ENCODE measurements at places on chromosomes 5 and 9.

GRCh38 chr5:53173083-53173482 is 63.5 kb upstream of the MOCS2 start:
- no peak for DNase-seq

DNA sequence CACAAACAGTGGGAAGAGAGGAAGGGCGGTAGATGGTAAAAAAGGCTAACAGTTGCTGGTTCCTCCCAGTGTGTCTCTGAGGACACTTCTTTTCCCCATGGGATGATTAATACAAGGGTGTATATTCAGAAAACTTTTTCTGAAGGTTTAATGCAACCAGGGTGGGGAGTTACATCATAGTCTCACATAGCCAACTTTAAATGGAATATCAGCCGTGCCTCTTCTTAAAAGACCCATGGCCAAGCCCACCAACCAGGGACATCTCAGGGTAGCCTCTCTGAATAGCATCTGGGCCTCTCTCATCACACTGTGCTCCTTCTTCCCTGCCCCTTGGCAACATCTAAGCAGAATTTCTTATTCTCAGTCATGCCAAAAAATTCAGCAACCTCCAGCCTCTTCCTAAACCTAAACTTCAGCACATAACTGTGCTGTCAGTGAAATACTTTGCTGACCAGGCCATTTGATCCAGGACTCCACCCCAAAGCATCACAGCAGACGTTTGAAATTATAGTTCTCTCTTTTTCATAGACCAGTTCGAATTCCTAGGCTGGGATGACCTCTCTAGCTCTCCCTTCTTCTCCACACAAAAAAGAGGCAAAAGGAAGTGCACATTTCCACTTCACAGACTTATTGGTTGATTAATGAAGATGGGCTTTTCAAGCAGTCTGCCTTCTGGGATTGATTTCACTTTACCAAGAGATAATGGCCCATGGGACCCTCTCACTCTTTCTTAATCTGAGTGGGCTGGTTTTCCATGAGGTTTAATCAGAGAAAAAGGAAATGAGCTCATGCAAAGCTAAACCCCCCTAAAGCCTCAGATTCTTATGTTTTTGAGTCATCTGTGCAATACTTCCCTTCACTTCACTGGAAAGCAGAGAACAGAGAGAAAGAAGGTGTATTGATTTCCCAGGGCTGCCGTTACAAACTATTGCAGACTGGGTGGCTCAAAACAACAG is 85.1 kb upstream of the RAI14 start:
- no peak for DNase-seq

DNA sequence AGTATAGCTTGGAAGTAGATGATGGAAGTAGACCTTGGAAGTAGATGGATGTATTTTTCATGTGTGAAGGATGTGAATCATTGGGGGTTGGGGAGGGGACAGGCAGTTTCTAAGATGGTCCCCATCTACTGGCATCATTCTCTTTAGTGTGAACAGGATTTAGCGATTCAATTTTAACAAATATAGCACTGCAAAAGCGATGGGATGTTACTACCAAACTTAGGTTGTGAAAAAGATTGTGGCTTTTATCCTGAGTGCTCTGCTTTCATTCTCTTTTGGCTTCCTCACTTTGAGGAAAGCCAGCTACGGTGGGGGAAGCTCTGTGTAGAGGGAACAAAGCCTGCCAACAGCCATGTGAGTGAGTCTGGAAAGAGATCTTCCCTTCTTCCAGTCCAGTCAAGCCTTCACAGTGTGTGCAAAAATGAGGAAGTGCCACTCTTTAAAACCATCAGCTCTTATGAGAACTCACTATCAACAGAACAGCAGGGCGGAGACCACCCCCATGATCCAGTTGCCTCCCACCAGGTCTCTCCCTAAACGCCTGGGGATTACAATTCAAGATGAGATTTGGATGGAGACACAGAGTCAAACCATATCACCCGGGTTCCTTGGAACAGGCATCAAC is 441.4 kb downstream of the SH3GL2 start:
- no peak for DNase-seq

DNA sequence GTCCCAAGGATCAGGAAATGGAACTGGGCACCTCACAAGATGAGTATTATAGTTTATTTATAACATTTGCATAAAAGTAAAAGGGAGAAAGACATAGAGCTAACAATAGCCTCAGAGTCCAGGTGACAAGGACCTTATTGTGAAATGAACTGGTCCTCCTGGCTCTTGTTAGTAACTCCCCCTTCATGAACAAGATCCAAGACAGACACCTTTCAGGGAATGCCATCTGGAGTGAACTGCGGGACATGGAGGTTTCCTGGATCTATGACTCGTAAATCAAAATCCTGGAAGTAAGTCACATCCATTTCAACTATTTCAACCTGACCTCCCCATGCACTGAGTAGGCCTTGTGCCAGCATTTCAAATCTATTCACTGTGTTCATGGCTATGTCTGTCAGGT is 129.5 kb upstream of the GAS1 start:
- no peak for DNase-seq

DNA sequence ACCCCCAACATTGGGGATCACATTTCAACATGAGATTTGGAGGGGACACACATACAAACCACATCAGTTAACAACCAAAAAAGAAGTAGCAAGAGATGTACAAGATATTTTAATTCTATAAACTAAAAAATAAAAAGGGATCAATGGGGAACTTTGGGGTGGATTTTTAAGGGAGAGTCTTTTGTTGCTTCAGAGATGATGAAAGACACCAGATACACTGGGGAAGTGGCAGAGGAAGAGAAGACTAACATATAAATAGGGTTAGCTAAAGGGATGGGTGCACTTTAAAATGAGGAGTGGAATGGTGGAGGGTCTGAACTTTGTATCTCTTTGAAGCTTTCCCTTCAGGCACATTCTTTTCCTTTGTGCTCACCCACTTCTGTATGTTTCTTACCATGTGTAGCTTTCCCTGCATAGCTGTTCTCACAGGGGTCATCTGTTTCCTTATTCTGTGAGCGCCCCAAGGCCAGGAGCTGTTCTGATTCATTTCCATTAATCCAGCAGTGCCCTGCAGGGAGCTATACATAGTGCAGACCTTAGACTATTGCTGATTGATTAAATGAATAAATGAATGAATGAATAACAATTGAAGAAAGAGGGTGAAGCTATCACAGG is 531.6 kb upstream of the KLF4 start:
- no peak for DNase-seq

DNA sequence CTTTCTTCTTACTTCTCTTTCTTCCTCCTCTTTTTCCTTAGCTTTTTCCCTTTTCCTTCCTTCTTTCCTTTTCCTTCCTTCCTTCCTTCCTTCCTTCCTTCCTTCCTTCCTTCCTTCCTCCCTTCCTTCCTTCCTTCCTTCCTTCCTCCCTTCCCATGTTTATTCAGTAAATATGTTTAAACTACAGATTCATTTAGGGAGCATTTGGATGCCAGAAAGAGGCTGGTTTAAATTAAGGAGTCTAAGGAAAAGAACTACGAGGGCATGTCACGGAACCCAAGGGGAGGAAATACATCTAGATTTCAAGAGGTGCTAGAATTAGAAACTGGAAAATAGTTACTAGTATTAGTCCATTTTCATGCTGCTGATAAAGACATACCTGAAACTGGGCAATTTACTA is 320.0 kb upstream of the ARRDC3 start:
- no peak for DNase-seq

DNA sequence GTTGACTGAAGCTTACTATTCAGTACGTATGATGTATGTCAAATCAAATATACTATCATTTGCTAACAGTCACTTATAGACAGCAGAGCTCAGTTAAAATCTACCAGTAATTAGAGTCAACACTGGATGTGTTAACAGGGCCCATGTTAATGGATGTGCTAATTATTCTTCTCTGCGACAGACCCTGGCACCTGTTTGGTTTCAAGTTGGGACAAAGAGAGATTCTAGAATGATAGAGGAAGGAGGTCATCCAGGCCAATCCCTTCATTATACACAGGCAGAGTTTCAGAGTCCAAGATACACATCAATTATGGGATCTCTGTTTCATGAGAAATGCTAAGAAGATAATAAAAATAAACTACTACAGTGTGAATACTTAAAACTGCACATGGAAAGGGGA is 615.0 kb downstream of the ZNF608 start:
- peak; percentile 8 for DNase-seq

GRCh38 chr9:137881591-137882505 is 4.3 kb downstream of the CACNA1B start:
- DNase-seq: no peak

- peak; percentile 16 for DNase-seq
Observed at GRCh38 chr5:126268697-126269315, 154.4 kb upstream of the GRAMD2B start.

DNA sequence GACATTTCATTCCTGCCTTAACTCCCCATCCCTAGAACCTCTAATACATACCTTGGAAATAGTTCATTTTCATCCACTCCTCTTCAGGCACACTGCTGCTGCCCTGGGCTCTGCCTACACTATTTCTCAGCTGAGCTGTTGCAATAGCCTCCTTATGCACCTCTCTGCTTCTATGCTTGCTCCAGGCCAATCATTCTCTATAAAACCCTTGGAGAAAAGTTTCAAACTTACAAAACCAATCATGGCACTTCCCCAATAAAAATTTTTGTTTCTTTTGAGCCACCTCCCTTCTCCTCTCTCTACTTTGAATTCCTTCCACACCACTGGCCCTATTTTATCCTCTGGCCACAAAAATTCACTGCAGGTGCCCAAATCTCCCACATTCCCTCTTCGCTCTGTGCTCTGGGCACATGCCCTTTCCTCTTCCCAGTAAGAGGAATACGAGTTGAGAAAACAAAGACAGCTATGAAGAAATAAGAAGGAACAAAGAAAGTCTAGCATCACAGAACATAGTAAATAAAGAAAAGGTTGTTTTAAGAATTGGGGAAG is 301.4 kb downstream of the ELAVL2 start:
- DNase-seq: no peak

- DNase-seq: no peak
Observed at GRCh38 chr5:133275631-133276030, 223.8 kb downstream of the HSPA4 start.

- peak; percentile 27 for DNase-seq
Observed at GRCh38 chr5:141876628-141877355, 1.4 kb downstream of the PCDH1 start.

DNA sequence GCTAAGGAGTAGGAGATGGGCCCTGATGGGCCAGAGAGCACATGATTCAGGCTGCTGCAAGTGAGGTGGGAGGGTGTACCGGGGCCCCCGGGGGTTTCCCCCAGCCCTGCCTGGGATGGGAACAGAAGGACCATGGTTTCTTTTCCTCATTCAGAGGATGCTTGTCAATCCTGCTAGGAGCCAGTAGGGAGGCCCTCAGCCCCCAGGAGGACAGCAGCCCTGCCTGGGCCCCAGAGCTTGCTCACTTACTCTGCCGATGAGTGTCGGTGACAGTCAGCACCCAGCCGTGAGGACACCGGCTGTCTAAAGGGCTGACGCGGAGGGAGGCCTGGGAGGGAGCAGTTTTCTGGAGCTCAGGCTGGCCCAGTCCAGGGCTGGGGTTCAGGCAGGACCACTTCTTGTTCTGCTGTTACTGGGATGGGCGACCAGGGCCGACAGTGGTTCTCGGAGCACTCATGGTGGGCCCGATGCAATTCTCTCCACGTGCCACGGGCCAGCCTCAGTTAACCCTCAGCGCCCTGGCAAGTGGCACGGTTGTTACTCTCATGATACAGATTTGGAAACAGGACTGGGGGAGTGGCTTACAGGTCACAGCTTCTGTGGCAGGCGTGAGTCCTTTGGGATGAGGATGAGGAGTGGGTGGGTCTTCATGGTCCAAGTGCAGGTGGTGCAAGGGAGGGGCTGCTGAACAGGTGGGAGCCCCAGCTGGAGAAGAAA is 1.8 kb downstream of the ARRDC1 start:
- DNase-seq: no peak

GRCh38 chr5:79585116-79585515 is 27.1 kb upstream of the TENT2 start:
- DNase-seq: no peak

DNA sequence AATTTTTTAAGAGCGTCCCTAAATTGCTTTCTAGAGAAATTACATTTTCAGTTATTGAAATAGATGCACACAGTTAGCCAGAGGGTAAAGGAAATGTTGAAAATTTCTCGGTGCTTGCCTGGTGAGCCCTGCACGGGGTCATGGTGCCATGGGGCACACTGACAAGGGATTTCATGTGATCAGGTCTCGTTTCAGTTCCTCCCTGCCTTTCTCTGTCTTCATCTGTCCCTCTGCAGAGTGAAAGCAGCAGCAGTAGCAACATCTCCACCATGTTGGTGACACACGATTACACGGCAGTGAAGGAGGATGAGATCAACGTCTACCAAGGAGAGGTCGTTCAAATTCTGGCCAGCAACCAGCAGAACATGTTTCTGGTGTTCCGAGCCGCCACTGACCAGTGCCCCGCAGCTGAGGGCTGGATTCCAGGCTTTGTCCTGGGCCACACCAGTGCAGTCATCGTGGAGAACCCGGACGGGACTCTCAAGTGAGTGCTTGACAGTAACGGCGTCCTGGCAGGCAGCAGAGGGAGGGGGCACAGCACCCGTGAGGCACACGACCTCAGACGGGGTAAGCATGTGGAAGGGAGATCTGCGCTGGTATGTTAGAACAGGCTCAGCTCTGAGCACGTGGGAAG is 89.1 kb upstream of the OTULINL start:
- no peak for DNase-seq

DNA sequence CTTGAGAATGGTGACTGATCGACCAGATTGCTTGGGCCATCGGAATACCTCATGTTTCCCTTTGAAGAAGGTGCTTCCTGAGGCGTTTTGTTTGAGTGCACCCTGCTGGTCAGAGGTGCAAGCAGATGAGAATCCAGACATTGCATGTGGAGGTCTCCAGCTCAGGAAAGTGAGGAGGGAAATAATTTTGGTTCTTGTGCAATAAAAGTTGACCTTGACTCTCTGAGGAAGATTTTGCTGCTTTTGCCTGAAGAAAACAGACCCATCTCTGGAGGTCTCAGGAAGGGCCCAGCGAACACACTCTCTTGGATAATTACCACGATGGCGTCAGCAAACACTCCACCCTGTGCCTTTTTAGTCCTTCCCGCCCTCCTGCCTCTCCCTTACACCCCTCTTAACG is 69.7 kb downstream of the GRAMD2B start:
- DNase-seq: no peak

DNA sequence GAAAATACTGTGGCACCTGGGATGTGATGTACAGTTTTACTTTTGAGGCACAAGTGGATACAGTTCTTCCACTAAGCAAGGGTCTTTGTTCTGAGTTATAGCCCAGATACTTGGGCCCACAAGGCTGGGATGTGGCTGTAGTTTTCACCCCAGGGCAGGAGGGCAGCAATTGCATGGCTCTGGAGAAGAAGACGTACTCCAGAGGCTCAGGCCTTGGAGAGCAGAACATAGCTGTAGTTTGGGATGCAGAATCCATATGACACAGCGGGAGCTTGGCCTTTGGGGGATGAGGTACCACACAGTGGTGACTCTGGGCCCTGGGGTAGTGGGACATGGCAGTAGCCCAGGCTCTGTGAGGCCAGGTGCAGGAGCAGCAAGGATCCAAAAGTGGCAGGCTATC is 110.8 kb upstream of the FSTL4 start:
- no peak for DNase-seq
